ENCODE measurements at places on chromosomes 1 and 21.

DNA sequence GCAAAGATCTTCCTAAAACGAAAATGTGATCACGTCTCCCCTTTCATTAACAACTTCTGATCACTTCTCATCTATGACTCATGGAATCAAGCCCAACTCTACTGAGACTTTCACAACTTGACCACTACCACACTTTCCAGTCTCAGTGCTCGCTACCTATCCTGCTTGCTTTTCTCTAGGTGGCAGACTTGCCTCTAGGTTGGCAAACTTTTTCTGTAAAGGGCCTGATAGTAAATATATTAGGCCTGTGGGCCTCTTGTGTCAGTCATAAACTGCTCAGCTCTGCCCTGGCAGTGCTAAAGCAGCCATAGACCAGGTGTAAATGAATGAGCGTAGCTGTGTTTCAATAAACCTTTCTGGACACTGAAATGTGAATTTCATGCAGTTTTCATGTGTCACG is 21.5 kb upstream of the HMGB4 start:
- DNase-seq = no peak

GRCh38 chr21:35072960-35073359 is 23.9 kb upstream of the RUNX1 start:
- DNase-seq = no peak

DNA sequence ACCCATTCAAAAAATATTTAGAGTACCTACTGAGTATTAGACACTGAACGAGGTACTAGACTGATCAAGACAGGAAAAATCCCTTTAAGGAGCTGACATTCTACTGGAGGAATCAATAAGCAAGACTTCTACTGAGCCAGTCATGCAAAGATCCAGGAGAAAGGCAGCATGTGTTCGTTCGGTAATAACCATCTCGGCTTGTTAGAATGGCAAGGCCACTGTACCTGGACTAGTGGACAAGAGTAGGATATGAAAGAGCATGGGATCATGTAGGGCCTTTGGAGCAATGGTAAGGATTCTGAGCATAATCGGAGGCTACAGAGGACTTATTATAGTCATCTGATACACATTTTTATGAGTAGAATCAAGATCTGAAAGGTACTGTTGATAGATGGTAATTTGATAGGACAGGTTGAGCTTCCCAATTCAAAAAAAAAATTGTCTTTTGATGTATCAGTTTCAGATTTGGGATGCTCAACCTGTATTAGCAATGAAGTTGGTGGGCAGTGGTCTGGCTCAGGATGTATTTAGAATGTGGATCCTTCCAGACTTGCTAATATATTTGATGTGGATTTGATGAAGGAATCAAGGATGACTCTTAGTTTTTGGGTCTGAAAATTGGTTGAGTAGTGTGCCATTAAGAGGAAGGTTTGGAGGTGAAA is 2.3 kb downstream of the COX20 start:
- DNase-seq = no peak

- no peak for DNase-seq
Measured at GRCh38 chr1:53944469-53945182, 873 bp downstream of the IFT25 start.

GRCh38 chr1:204568576-204569315 is 52.5 kb downstream of the MDM4 start:
- no peak for DNase-seq

- peak; percentile 42 for DNase-seq
Measured at GRCh38 chr1:58515794-58516401, 30.6 kb downstream of the OMA1 start.

GRCh38 chr1:87123610-87124009 is 205.1 kb upstream of the LMO4 start:
- no peak for DNase-seq

DNA sequence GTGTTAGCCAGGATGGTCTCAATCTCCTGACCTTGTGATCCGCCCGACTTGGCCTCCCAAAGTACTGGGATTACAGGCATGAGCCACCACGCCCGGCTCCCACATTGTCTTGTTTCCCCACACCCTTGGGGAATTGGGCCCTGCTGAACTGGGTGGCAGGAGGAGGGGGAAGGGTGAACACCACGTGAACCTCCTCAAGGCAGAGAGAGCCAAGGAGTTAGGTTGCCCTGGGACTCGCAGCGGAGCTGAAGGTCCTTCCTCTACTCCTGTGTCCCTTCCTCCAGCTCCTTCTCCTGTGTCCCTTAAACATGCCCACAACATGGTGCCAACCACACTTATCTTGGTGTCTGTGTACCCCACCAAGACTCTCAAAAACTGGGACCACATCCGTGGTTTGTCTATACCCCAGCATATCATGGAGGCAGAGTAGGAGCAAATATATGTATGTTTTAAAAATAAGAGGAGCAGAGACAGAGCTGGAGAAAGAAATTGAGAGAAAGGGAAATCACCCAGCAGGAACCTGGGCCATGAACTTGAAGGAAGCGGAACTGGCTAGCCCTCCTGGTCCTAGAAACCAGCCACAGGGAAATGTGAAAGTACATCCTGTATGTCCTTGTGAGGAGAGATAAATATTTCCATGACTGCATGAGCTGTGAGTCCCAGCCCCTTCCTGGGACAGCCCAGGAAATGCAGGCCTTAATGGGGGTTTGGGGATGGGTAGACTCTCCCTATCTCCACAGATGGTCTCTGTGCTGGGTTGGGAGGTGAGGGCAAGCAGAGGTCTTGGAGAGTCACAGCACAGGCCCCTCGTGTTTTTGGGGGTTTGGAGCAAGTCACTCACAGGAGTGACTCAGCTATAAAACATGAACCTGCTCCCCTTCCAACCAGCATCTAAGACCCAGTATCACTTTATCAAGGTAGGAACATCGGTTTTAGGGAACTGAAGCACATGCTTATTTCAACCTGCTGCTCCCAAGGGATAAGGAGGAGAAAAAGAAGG is 9.4 kb upstream of the TAL1 start:
- no peak for DNase-seq

DNA sequence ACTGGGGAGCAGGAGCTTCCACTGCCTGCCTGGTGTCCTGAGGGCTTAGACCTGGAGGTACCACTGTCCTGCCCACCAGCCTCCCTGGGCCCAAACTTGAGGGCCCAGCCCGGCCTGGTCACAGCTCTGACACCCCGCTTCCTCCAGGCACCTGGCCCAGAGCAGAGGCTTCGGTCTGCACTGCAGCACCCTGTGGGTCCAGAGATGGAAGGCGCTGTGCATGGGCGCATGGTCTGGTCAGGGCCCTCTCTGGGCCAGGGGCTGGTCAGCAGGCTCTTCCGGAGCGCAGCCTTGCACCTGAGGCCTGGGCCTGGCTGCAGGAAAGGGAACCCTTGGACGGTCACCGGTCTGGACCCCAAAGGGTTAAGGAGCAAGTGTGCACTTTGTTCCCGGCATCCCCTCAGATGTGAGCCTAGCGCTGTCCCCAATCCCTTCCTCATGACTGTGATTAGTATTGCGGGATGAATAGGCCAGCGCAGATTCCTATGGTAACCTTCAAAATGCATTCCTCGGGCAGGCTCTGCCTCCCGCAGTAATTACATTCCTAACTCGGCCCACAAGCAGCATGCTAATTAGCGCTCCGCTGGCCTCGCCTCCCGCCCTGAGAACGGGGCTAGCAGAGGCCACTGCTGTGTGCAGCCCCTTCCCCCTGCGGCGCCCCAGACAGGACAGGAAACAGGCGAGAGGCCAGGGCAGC is 36.3 kb downstream of the PRDM16 start:
- DNase-seq = no peak

GRCh38 chr1:200206340-200206739 is 178.8 kb downstream of the NR5A2 start:
- DNase-seq = no peak

DNA sequence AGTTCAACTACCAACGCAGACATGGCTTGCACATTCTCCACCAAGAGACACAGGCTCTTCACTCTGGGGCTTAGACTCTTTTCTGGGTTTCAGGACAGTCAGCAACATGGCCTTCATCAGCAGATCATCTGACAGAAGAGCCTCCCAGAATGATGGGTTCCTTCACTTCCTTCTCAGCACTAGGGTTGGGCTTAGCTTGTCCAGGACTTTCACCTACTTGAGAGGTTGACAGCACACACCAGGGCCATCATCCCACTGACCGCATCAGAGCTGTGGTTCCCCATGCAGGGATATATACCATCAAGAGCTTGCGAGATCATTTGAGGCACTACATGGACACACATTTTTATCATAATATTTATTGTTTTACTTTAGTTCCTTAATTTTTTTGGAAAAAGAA is 10.4 kb upstream of the NCF2 start:
- DNase-seq = no peak
